ENCODE measurements at places on chromosomes 2 and 18.

GRCh38 chr2:7430421-7430868 lies 513.2 kb downstream of the RNF144A start:
- DNase-seq = no peak

GRCh38 chr2:67465623-67466022 lies 68.5 kb downstream of the ETAA1 start:
- DNase-seq = no peak

DNA sequence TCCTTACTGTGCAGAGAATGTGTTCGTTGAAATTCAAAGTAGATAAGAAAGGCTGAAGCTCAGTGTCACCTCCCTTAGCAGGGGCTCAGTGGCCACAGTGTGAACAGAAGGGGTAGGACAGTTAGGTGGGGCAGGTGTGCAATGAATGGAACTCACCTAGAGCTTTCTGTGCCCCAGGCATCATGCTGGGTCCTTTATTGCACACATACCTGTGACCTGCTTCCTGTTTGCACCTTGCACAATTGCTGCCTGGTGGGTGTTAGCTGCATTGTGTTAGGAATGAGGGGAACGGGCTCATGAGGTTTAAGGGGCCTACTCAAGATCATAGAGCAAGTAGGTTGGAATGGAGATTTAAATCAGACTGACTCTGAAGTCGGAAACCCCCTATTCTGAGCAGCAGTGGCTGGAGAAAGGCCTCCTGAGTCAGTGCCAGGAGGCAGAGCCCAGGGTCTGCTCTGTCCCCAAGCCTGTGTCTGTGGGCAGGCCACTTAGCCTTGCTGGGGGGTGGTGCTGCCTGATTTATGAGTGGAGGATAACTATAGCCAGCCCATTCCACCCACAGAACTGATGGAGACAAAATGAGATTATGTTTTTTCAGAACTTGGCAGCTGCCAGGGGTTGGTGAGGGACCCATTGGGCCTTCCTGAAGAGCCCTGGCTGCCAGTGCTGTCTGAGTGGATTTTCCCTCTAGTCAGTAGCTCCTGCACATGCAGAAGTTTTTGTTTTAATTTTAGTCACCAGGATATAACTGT lies 76.2 kb downstream of the NPAS2 start:
- DNase-seq = no peak

GRCh38 chr2:96174251-96175144 lies 29.3 kb upstream of the DUSP2 start:
- DNase-seq = peak; percentile 83

- DNase-seq = no peak
These were observed 109.1 kb downstream of the MCFD2 start for GRCh38 chr2:46806526-46806925.

- DNase-seq = no peak
These were observed 736.3 kb upstream of the ACVR2A start for GRCh38 chr2:147108548-147108947.

GRCh38 chr2:212523756-212524155 lies 14.8 kb downstream of the ERBB4 start:
- DNase-seq = no peak

DNA sequence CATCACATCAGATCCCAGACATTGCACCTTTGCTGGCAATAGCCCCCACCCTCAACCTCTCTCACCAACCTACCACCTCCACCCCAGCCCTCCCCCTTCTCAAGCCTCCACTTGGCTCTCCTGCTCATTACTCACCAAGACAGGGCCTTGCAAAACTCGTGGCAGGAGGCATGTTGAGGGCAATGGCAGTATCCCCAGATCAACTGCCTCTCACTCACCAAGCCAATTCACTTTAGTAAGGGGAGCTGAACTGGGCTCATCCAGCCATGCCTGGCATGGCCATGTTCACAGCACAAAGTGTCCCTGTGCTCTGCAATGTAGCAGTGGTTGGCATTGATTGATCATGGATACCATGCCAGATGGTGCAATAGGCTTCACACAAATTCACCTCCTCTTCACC lies 46.3 kb upstream of the TEX51 start:
- DNase-seq = no peak

GRCh38 chr2:209086761-209087160 lies 337.1 kb upstream of the MAP2 start:
- no peak for DNase-seq

GRCh38 chr18:79961527-79962291 lies 2.7 kb upstream of the HSBP1L1 start:
- no peak for DNase-seq

GRCh38 chr18:23342506-23342905 lies 110.6 kb upstream of the RIOK3 start:
- DNase-seq = no peak

- no peak for DNase-seq
These were observed 488.5 kb upstream of the NRP2 start for GRCh38 chr2:205193836-205194228.

GRCh38 chr2:207219081-207219630 lies 53.4 kb upstream of the KLF7 start:
- DNase-seq = no peak

- DNase-seq = no peak
These were observed 286.2 kb downstream of the ARL6IP6 start for GRCh38 chr2:153004627-153005026.

DNA sequence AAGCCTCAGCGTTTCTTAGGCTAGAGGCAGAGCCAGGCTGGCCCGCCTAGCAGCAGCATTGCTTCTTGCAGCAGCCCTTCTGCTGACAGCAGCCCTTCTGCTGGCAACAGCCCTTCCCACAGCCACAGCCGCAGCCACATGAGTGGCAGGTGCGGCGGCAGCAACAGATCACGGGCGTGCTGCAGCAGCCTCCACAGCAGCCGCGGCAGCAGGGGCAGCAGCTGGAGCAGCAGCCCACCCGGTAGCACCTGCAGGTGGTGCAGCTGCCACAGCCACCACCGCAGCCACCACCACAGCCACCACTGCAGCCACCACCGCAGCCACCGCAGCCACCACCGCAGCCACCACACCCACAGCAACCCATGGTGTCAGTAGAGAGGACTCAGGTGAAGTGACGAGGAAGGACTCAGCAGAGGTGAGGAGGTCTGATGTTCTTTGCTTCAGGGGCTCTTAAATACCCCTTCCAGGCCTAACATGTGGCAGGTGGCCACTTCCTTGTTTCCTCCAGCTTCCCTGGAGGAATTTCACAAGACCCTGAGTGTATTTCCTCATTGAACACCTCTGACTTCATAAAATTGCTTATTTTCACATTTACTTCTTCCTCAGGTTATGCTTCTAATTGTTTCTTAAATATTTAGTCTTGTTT lies at the start of gene SCYGR6:
SCYGR6 (minus strand) TSS at position 364 of the 646 bp plus-strand sequence; CDS start at position 364, 0 bp downstream.
- DNase-seq = no peak

DNA sequence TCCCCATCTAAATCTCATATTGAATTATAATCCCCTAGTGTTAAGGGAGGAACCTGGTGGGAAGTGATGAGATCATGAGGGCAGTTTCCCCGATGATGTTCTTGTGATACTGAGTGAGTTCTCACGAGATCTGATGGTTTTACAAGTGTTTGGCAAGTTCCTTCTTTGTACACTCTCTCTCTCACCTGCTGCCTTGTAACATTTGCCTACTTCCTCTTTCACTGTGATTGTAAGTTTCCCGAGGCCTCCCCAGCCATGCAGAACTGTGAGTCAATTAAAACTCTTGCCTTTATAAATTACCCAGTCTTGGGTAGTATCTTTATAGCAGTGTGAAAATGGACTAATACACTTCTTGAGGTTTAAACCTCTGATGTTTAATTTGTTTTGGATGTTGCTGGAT lies 177.5 kb downstream of the CD8B2 start:
- DNase-seq = no peak

DNA sequence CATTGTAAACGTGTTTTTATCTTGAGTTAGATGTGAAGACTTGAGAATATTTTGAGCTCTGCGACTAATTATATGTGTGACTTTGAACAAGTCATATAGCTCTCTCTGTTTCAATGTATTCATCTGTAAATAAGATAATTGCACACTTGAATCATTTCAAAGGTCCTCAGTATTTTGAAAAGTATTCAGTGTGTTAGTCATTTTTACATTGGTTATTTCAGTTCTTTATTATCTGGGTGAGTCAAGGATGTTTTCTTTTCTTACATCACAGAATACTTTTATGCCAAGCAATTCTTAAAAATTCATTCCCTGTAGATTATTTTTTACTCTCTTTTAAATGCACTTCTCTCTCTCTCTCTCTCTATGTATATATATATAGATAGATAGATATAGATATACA lies 1098.0 kb upstream of the ZEB2 start:
- DNase-seq = no peak

Data from substantia nigra (tissue), 51 donors.